ENCODE measurements at places on chromosomes 7 and 10.

GRCh38 chr7:89072081-89072480, 276.5 kb upstream of the TEX47 start:
- no peak for DNase-seq

- DNase-seq = no peak
Measured at GRCh38 chr7:112963634-112964033, 123.0 kb downstream of the GPR85 start.

- DNase-seq = no peak
Measured at GRCh38 chr7:27991006-27991528, 189.5 kb downstream of the JAZF1 start.

- no peak for DNase-seq
Measured at GRCh38 chr7:123966936-123967335, 41.9 kb downstream of the SPAM1 start.

DNA sequence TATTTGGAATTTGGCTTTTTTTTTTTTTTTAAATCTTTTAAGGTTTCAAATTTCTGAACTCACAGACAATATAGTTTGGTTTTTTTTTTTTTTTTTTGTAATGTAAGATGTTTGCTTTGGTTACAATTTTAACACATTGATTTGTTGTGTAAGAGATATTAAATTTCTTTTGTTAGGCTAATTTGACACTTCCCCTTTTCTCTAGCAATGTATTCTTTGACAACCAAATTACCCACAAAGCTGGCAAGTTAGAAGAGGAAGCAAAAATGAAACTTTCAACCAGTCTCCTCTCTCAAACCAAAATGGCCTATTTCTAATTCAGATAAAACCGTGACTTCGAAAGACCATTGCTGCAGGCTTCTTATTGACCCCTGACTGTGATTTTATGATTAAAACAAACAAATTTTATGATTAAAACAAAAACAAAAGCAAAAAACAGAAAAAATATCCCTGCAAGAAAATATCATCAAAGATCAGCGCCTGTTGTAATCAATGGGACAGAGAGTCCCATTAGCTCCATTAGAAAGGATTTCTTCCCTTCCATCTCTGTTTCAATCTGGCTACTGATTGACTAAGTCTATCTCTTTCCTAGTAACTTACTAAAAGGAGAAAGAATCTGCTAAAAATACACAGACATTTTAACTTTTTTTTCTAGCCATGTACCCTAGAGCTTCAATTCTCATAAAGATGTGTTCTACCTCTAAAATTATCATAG, 489.2 kb downstream of the MDFIC start:
- DNase-seq = no peak

GRCh38 chr7:154373956-154374355, 321.8 kb downstream of the DPP6 start:
- no peak for DNase-seq

- DNase-seq = no peak
Measured at GRCh38 chr7:45001138-45001694, 1.2 kb downstream of the CCM2 start.

DNA sequence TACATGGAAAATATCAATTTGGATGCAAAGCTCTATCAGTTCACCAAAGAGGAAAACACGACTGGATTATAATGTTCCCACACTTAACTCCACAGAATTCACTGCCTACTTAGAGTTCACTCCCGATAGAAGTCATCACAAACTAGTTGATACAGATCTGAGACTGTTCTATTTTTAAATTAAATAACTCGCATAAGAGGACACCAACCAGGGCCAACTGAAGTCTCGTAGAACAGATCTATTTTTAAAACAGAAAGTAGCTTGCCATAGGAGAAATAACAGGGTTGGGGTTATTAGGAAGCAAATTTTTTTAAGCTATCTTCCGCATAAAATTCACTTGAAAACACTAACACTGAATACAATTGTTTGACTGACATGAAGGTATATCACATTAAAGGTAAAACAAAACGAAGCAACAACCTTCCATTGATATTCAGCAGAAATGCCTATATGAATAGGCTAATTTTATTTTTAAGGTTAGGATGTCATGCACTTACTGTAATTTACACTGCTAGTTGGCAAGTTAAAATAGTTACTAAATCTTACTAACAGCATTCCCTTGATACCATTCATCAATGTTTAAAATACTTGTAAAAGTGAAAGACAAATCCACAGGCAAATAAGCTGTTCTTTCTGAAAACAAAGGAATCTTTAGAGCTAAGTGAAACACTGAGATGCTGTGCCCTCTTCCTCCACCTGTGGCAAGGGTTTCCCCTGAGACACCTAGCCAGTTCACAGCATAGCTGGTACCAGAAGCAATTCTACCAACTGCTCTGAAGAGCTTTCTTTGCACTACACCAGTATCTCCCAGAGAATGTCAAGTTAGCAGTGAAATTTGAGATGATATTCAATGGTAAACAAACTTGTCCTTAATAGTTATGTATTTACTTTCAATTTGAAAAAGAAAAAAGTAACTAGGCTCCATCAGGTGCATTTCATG, 186.7 kb upstream of the ANK3 start:
- DNase-seq = no peak

GRCh38 chr10:103849880-103850571, 5.3 kb downstream of the SH3PXD2A start:
- no peak for DNase-seq

DNA sequence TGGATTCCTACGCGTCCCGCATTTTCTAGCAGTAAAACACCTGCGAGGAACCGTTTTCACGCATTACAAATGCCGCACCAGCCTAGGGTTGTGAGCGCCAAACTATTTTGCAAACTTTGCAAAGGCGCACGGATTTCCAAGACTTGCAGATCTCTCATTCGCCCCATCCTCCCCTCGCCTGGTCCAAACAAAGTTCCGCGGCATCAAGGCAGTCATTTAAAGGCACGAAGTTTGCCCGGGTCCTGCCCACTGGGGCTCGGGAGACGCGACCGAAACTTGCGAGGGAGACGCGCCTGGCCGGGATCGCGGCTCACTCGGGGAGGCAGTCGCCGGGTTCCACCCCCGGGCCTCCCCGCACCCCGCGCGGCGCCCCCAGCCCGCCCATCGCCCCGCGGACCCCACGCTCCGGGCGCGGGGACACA, 613 bp downstream of the USP6NL start:
- DNase-seq = peak; percentile 30

GRCh38 chr7:148334959-148335577, 255.5 kb upstream of the C7orf33 start:
- DNase-seq = no peak

DNA sequence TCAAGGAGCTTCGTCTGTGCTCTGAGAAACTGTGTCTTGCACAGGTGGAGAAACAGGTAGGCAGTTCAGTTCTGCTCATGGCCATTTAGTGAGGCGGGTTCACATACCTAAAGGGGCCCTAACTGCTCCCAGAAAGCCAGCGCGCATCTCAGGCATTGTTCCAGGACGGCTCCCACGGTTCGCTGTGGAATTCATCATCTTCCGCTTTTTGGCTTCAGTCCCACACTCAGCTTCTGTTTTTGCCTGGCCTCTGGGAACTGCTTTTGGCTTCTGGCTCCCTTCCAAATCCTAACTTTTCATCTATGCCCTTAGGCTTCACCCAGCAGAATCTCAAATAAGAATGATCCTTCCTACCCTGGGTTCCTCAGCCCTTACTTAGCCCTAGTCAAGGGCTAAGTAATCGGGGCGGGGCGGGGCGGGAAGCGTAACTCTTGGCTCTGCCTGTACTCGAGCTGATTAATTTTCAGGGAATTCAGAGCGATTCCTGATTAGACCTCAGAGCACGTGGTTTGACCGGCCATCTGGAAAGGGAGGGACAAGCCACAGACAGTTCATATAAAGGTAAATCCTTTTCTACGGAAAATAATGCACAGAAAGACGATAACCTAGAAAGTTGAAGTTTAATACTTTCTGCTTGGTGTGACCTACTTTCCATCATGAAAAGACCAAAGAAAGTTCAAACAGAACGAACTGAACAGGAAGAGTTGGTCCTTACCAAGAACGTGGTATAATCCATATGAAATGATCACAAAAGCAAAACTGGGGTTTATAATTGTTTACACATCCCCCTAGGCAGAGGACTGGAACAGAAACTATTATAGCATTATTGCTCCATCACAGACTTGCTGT, 105.7 kb downstream of the ST8SIA6 start:
- DNase-seq = peak; percentile 75

GRCh38 chr7:158272091-158272490, 315.5 kb downstream of the PTPRN2 start:
- no peak for DNase-seq

All from uterus (tissue), 4 donors.